Cardiac atrium fibroblast (primary cell): ENCODE measurements at places on chromosomes 5 and 9. TPM values are rescaled to one million over a fixed set of nuclear protein-coding genes. Genes with fewer than 3 reads are reported as not detected.

ADAMTS12 gene
- 39.0 and 57.8 TPM in 2 replicates for total RNA-seq

HTR4 gene
- total RNA-seq, result not detected in 2 replicates

HMGCR gene
- total RNA-seq, result 64.5 and 85.4 TPM in 2 replicates

GCNT1 gene
- total RNA-seq, result 7.9 and 15.6 TPM in 2 replicates

SERINC5 gene
- 4.9 and 7.8 TPM in 2 replicates for total RNA-seq

CER1 gene
- not detected in 2 replicates for total RNA-seq

AHRR gene
- 8.8 and 16.4 TPM in 2 replicates for total RNA-seq

PCSK5 gene
- total RNA-seq, result 7.4 and 9.7 TPM in 2 replicates

MEIKIN gene
- total RNA-seq, result not detected in 2 replicates

FOXD4L3 gene
- total RNA-seq, result not detected in 2 replicates

MAP1B gene
- total RNA-seq, result 82.1 and 210 TPM in 2 replicates

SPINK1 gene
- not detected in 2 replicates for total RNA-seq

SLC36A2 gene
- total RNA-seq, result not detected in 2 replicates

CA9 gene
- total RNA-seq, result 8.3 and 8.8 TPM in 2 replicates

ASPN gene
- total RNA-seq, result 0.49 and 3.6 TPM in 2 replicates

TSLP gene
- 0.32 and 0.72 TPM in 2 replicates for total RNA-seq

MAMDC2 gene
- total RNA-seq, result 2.0 and 8.7 TPM in 2 replicates

MTRR gene
- 27.4 and 29.6 TPM in 2 replicates for total RNA-seq

IL5 gene
- total RNA-seq, result not detected in 2 replicates

FAXDC2 gene
- total RNA-seq, result 4.2 and 7.8 TPM in 2 replicates

CBY3 gene
- total RNA-seq, result not detected in 2 replicates

SMIM33 gene
- not detected in 2 replicates for total RNA-seq

GFM2 gene
- 24.5 and 28.3 TPM in 2 replicates for total RNA-seq

GHR gene
- 4.0 and 5.2 TPM in 2 replicates for total RNA-seq

TEK gene
- total RNA-seq, result 3.2 and 10.5 TPM in 2 replicates

GLRA1 gene
- total RNA-seq, result not detected in 2 replicates

MAT2B gene
- total RNA-seq, result 41.3 and 45.0 TPM in 2 replicates

NIM1K gene
- 1.1 and 1.6 TPM in 2 replicates for total RNA-seq

LIFR gene
- 36.3 and 38.2 TPM in 2 replicates for total RNA-seq

ANKDD1B gene
- total RNA-seq, result 0.16 and 0.36 TPM in 2 replicates
